H9 (cell line): ENCODE measurements at places on chromosomes 12 and 14. TPM values are rescaled to one million over a fixed set of nuclear protein-coding genes. Genes with fewer than 3 reads are reported as not detected.

The ACOT2 gene
- total RNA-seq, result 10.2 and 10.3 TPM in 2 replicates

The HEBP1 gene
- 20.2 and 22.2 TPM in 2 replicates for total RNA-seq

The MYO1H gene
- total RNA-seq, result 0.11 and 0.26 TPM in 2 replicates

The IL26 gene
- total RNA-seq, result not detected in 2 replicates

The PKP2 gene
- total RNA-seq, result 18.2 and 18.4 TPM in 2 replicates

The KITLG gene
- total RNA-seq, result 11.7 and 12.1 TPM in 2 replicates

The MGP gene
- total RNA-seq, result not detected in 2 replicates

The LBHD2 gene
- total RNA-seq, result not detected in 2 replicates

The SLC10A1 gene
- total RNA-seq, result not detected in 2 replicates

The C14orf180 gene
- total RNA-seq, result not detected in 2 replicates

The RIMBP2 gene
- 0.70 TPM in 2 replicates for total RNA-seq

The ATL1 gene
- total RNA-seq, result 3.0 and 3.2 TPM in 2 replicates

The SCYL2 gene
- 41.4 and 42.0 TPM in 2 replicates for total RNA-seq

The LRRC43 gene
- 0.46 and 0.53 TPM in 2 replicates for total RNA-seq

The APOF gene
- total RNA-seq, result not detected in 2 replicates

The NINJ2 gene
- 0.24 and 0.77 TPM in 2 replicates for total RNA-seq

The LHX5 gene
- total RNA-seq, result 1.9 and 2.1 TPM in 2 replicates

The ALKBH2 gene
- total RNA-seq, result 23.7 and 24.4 TPM in 2 replicates

The AICDA gene
- total RNA-seq, result 0.22 TPM in 1 of 2 replicates, not detected in the other

The CACNA1C gene
- 0.81 and 1.1 TPM in 2 replicates for total RNA-seq

The MCRS1 gene
- total RNA-seq, result 98.7 and 103 TPM in 2 replicates

The MIPOL1 gene
- total RNA-seq, result 13.4 and 15.6 TPM in 2 replicates

The FGF6 gene
- total RNA-seq, result not detected in 2 replicates

The SMIM41 gene
- total RNA-seq, result not detected in 2 replicates
